ENCODE measurements at places on chromosomes 6 and 20.
A peak's percentile ranks its signal among the peaks of the same experiment; 100 is the strongest.

DNA sequence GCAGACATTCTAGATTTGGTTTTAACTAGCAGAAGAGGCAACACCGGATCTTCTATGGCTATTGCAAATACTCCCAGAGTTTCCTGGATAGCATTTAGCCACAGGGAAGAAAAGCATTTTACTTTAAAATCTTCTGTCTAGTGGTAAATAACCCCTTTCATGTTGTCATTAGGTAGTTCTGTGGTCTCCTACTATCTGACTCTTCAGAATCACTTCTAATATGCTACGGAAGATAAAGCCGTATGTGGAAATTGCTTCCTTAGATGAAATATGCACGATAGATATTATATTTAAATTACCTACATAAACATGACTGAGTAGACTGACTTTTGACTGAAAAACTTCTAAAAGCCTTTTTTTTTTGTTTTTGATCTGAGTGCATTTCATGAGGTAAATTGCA is 759 bp downstream of the CRISP3 start:
- H3K4me1 ChIP-seq, result no peaks in the 10 kb centered on the region
- peak overlapping the region; percentile 70 for H3K4me3 ChIP-seq
- no peak overlapping the region for H3K27ac ChIP-seq
- H3K27me3 ChIP-seq, result no peaks in the 10 kb centered on the region
- no peak for DNase-seq

DNA sequence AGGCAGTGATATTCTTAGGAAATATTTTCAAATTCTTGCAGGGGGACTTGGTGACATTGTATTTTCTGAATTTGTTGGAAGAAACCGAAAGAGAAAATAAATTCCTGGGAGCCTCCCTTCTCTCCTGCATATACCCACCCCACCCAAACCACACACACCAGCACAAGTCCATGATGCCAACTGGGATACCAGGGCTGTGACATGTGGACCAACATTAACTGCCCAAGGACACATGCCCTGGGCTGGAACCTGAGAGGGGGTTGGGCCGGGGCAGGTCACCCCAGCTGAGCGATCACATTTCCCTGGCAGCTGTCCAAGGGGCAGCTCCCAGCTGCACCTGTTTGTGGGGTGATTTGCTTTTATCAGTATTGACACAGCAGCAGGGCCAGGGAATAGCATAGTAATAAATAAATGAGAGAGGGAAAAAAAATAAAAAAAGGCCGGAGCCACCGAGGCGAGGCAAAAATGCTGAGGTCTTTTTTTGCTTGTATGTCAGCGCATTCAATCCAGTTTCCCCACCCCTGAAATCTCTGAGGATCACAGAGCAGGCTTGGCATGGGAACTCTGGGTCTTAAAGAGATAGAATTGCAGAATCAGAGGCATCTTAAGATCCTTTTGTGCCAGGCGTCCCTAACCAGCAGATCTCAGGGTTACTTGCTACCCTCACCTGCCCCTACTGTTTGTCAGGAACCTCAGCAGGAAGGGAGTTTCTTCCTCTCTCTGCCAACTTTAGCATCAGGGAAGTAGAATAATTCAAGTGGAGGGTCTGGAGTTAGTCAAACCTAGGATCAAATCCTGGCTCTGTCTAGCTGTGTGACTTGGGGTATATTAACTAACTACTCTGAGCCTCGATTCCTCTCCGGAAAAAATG is 66.5 kb upstream of the PIM1 start:
- no peaks in the 10 kb centered on the region for H3K36me3 ChIP-seq
- peaks cover 46% of the 10 kb centered on the region for H3K4me1 ChIP-seq
- DNase-seq, result peak; percentile 77
- peak overlapping the region; percentile 83 for H3K4me3 ChIP-seq
- no peaks in the 10 kb centered on the region for H3K27me3 ChIP-seq

DNA sequence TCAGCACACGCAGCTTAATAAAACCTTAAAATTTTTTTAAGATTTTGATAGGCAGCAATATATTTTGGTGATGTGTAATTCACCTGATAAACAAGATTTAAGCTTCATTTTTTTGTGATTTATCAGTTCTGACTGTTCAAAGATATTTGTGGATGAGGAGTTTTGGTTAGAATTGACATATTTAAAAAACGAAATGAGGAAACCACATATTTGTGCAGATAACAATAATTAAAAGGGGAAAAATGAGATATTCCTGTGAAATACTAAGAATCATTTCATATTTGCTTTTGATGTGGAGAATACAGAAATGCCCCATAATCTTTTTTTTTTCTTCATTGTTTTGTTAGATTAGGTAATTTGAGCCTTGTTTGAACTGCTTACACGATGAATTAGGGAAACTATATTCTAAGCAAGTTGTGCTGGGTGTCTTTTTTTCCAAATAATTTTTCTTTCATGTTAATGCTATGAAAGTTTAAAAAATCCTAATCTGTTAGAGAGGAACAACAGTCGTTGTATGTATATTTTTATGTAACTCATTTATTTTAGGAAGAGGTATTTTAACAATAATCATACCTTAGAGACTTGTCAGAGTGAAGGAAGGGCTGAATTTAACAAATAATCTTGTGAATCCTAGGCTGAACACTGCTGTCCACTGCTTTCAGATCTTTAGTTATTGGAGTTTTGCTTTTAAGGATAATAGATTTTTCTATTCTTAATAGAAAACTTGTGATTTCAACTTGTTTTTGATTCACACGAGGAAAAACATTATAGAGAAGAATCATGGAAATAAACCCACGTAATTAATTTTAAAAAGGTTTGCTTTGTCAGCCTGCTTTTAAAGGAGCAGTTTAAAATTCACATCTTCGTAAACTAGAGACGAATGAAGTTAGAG is 4.0 kb downstream of the ARID1B start:
- peak overlapping the region; percentile 93 for H3K4me3 ChIP-seq
- H3K4me1 ChIP-seq, result peaks cover 34% of the 10 kb centered on the region
- DNase-seq, result no peak
- peak overlapping the region; percentile 86 for H3K27ac ChIP-seq
- peaks cover 9% of the 10 kb centered on the region for H3K36me3 ChIP-seq
- H3K27me3 ChIP-seq, result no peaks in the 10 kb centered on the region

- H3K4me1 ChIP-seq, result peaks cover 21% of the 10 kb centered on the region
- H3K27me3 ChIP-seq, result peaks cover 4% of the 10 kb centered on the region
- H3K27ac ChIP-seq, result no peak overlapping the region
- H3K36me3 ChIP-seq, result no peaks in the 10 kb centered on the region
Observed at GRCh38 chr20:45781391-45781931, 10.2 kb downstream of the WFDC3 start.

All from type B pancreatic cell (in vitro differentiated cells).